ENCODE measurements at places on chromosomes 4 and X.

- DNase-seq, result peak; percentile 41
These were observed 26.1 kb downstream of the ACOX3 start for GRCh38 chr4:8414377-8414776.

DNA sequence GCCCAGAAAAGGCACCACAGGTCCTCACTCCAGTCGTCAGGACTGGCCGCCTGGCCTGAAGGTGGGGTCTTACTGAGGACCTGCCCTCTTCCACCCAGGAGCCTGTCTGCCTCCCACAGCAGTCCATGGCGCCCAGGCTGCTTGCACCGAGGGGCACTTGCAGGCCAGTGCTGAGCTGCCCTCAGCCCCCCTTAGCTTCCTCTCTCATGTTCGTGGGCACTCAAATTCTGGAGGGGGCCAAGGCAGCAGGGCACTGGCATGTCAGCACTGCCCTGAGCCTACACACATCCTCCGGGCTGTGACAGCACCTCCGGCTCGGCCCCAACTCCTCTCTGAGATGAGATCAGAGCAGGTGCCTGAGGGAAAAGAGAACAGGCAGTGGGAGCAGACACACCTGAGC is 27.2 kb upstream of the ZBTB33 start:
- DNase-seq, result no peak

DNA sequence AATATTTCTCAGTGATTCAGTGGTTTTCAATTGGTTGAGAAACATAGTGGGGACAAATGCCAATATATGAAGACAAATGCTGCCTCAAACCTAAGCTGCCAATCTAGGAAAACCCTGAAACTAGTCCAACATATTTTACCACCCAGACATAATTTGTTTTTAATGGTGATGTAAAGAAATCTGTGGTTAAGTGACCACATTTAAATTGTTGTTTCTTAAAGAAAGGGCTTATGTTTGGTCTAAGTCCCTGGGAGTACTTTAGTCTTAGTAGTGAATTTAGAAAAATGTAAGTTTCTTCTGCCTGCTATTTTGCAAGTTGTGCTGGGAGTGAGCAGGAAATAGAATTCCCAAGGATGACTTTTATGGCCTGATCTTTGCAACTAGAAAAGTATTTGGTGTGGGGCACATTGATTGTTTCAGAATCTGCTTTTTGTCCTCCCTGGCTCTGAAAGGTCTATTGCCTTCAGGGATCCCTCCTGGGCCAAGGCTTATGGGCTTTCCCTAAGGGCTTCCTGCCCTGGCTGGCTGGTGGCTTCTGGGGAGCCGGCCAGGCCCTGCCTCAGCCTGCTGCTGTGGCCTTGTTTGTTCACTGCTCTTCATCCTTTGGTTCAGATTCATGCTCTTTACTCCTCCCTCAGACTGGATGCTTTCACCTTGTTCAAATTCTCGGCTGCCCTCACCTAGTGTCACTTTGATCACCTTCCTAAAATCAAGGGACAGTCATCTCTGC is 169.8 kb upstream of the JADE1 start:
- DNase-seq, result no peak

DNA sequence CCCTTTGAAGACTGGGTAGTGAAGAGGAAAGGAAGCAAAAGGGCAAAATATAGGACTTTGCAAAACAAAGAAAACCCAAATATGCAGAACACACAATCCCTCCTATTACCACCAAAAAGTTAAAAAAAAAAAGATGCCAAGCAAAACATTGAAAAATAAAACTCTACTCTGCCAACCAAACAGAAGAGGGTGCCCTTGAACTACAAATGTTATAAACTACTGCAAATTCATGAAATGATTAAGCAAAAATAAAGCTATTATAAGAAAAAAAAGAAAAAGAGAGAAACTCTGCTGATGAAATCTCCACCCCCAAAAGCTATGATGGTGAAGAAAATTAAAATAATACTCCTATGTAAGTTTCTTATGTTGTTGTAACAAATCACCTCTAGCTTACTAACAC is 168.5 kb upstream of the STK26 start:
- no peak for DNase-seq

- DNase-seq, result no peak
These were observed 406.7 kb downstream of the MAPK10 start for GRCh38 chr4:85952972-85953650.

- no peak for DNase-seq
These were observed 725.0 kb downstream of the CCSER1 start for GRCh38 chr4:90852237-90852636.

GRCh38 chrX:13376857-13377549 is 57.1 kb upstream of the ATXN3L start:
- DNase-seq, result no peak

DNA sequence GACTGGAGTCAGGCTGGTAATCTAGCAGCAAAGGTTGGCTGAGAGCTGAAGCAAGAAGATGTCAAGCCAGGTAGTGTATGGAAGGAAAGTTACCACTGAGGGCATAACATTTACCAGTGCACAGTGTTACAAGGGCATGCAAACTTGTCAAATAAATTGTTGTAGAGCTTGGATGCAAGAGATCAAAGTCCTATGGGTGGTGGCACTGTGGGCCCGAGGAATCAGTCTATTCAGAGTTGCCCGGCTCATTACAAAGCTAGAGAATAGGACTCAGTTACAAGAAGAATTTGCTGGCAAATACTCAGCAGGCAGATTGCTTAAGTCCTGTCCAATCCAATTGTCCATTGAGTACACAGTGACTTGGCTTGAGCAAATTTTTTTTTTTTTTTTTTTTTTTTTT is 2043.8 kb downstream of the ARAP2 start:
- DNase-seq, result no peak

- DNase-seq, result no peak
These were observed 12.9 kb upstream of the ADH4 start for GRCh38 chr4:99156992-99157391.

DNA sequence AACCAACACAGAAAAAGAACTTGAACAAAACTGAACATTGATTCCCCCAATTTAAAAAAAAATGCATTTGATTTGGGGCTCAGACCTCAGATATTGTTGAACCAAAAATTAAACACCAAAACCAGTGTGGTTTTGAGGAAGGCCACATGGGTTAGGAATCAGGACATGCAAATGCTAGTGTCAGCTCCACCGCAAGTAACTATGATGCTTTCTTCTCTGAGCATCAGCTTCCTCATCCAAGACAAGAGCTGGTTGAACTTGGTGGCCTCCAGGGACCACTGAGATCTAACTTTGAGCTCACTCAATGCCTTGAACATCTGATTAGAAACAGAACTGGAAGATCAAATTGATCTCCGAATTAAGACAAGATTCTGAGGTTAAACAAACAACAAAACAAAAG is 142.9 kb upstream of the NWD2 start:
- DNase-seq, result no peak

GRCh38 chrX:112223391-112223790 is 140.8 kb upstream of the TRPC5 start:
- DNase-seq, result no peak

GRCh38 chr4:53424280-53424679 is 46.8 kb downstream of the FIP1L1 start:
- DNase-seq, result no peak

GRCh38 chrX:107556967-107557366 is 71.3 kb upstream of the PRPS1 start:
- no peak for DNase-seq

GRCh38 chrX:630612-631496 is at the start of gene SHOX:
Gene SHOX (plus strand): TSS chrX:630791. CDS start chrX:630898, 107 bp downstream.
- DNase-seq, result no peak

DNA sequence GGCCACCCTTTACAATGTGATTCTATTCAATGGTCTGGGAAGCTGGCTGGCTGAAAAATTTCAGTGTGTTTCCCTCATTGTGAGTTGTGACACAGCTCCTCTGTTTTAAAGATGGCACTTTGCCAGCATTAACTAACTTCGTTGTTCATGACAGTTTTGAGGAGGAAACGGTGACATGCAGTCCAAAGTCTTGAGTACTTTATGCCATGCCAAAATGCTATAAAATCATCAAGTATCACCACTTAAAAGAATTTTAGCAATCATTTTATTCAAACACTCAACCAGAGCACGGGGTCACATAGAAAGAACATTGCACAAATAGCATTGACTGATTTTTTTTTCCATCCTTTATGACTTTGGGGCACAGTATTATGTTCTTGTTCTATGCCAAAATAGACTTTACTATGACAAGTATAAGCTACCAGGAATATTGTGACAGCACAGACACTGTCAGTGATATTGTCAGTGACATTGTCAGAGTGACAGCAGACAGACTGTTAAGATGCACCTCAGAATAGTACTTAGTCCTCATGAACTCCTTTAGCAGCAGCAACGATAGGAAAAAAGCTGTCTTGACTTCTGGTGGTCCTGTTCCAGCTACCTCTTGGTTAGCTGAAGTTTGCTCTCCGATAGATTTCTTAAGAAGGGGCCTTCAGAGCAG is 46.7 kb downstream of the CXCL13 start:
- no peak for DNase-seq

DNA sequence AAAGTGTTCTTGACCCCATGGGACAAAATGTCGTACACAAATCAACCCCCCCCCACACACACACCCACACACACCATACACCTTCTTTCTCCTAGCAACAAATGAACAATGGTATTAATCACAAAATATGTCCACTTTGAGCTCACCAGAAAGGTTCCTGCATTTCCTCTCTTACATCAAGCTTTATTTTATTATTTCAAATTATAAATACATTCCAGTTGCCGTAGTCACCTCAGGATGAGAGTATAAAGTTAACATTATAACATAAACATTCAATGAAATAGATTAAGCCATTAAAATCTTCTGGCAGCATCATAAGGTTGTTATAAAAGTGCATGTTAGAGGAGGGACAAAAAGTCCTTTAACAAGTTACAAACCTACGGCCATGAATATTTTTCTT is 7.3 kb downstream of the XK start:
- no peak for DNase-seq

- DNase-seq, result no peak
These were observed 16.5 kb downstream of the ART3 start for GRCh38 chr4:76091052-76091451.
